Activated T-cell treated with anti-CD3 and anti-CD28 coated beads, Interleukin-2, amount 50 U/mL, for 48 hours (primary cell): ENCODE measurements at places on chromosomes 7 and 10.

GRCh38 chr10:37906382-37906781 lies 49.0 kb upstream of the ZNF248 start:
- DNase-seq, result no peak

DNA sequence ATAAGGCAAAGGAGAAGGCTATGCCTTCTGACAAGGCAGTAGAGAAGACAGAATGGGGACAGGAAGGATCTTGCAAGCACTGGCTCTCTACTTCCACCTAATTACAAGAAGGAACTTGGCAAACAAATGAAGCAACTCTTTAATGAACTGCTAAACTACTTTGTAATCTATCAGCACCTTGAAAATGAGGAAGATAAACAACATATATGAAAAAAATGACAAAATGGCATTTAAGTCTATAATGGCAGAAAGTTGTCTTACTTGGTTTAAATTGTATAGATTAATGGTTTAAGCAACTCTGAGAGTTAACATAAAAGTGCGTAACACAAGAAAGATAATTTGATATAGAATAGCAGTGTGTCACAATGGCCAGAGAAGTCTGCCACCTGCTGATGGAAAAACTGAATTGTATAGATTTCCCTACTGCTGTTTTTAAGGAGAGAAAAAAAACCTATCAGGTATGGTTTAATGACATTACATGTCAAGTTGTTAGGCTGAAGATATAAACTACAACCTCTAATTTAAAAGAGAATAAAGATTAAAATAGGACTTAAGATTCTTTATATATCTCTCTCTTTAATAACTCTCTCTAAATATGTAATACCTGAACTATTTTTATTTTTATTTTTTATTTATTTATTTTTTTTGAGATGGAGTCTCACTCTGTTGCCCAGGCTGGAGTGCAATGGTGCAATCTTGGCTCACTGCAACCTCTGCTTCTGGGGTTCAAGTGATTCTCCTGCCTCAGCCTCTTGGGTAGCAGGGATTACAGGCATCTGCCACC lies 11.8 kb downstream of the NT5C3A start:
- no peak for DNase-seq

GRCh38 chr7:152365982-152366603 lies 69.7 kb downstream of the KMT2C start:
- DNase-seq, result no peak

DNA sequence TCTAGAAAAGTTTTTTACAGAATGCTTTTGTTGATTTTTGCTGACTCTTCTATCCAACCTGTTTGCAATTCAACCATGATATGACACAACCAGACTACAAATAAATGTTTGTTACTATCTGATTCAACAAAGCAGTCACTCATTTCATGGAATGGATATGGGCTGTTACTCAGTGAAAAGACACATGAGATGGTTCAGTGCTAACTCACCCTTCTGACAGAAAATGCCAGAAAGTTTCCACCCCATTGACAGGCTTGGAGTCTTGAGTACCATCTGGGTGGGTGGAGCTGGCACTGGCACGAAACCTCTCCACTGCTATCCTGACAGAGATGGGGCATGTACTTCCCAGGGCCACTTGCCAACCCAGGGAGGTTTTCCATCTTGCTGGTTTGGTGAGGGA lies 39.5 kb downstream of the RBM28 start:
- no peak for DNase-seq

DNA sequence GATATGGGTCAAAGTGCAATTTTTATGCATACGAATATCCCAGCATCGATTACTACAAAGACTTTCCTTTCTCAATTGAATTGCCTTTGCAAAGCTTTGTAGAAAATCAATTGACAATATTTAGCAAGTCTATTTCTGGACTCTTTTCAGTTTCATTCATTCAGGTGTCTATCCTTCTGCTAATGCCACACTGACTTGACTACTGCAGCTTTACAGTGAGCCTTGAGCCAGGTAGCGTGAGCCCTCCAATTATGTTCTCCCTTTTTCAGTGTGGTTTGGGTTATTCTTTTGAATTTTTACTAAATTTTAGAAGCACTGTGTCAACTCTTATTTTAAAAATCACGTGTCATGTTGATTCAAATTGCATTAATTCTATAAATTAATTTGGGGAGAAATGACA lies 19.5 kb upstream of the AKR1E2 start:
- DNase-seq, result no peak

DNA sequence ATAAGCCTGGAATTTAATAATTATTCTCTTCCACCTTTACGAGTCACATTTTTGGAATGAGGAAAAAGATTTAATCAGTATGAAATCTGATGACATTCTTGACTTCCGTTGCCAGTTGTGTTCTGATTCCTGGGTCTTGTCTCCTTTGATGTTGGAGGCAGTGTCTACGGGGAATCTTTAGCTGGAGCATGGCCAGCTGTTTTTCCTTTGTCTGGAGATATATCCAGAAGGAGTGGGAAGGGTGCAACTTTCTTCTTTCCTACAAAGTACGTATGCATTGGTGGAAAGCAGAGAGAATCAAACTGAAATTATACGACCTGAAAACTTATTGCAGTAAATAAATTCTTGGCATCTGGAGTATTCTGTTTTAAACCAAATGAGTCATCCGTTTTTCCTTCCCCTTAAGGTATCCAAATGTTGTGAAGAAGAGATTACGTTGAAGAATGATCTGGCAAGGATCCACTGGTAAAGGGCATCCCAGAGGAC lies 6.9 kb upstream of the GNG11 start:
- no peak for DNase-seq

DNA sequence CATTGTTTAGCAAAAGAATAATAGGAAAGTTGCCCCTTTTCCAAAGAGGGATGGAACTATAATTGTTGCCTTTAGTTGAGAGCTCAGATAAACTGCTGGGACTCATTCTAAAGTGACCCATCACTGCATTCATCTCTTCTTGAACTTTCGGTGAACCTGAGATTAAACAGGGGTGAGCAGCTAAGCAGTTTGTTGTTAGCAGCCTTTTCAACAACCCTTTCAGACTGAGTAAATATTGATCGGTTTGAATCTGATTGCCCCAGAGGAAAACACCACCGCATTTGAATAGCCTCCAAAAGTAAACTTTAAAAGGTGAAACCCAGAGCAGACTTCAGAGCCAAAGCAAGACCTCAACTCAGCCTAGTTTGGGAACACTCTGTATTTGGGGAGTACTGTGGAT lies 4.7 kb downstream of the HOXA1 start:
- DNase-seq, result no peak

DNA sequence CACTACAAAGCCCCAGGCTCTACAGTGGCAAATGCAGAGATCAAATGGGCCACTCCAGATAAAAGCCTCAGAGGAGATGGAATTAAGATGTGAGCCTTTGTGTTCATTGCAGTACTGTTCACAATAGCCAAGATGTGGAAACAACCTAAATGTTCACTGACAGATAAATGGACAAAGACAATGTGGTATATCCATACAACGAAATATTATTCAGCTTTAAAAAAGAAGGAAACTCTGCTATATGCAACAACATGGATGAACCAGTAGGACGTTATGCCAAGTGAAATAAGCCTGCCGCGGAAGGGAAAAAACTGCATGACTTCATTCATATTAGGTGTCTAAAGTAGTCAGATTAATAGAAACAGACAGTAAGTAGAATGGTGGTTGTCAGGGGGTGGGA lies 170.5 kb upstream of the TBX20 start:
- DNase-seq, result no peak

GRCh38 chr7:100100420-100101015 lies 679 bp downstream of the MCM7 start:
- DNase-seq, result peak; percentile 90

DNA sequence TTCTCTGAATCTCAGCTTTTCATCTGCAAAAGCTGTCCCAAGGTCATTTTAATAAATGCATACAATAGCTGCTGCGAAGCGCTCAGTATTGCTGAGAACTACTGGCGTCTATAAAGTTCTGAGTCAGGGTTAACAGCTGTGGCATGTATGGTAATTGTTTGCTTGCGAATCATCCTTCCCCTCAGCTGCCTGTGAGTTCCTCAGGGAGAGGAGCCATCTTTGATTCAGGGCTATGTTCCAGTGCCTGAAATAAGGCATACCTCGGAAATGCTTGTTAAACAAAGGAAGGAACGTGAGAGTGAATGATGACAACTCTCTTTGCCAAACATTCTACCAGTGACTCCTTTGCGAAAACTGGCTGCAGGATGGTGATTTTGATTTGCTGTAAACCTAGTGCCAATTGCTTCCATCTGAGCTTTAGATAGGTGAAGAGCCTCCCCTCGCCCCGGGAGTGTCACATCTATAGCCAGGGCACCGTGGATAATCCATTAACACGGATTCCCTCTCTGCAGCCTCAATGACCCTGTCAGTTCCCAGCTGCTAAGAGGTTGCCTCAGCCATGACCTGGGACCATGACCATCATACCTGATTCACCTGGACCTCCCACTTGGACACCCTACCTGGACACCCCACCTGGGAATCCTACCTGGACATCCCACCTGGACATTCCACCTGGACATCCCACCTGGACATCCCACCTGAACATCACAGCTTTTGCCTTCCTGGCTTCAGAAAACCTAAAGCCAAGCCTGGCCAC lies 39.6 kb downstream of the GPRIN2 start:
- DNase-seq, result no peak

DNA sequence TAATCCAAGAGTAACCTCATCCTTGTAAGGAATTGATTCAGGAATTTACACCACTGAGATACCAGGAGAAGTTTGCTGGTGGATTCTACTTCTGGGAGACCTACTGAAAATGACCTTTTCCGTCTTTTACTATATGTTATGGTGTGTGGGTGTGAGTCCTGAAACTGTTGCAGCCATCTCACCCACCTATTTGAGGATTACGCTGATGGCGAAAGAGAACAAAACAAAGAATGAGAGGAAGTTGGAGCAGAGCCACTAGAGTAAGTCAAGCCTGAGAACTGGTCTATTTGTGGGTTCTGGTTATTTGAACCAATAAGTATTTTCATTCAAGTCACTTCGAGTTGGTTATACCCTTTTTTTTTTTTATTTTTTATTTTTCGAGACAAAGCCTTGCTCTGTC lies 12.7 kb upstream of the ABCC2 start:
- no peak for DNase-seq

GRCh38 chr7:159013181-159013690 lies 131.4 kb downstream of the VIPR2 start:
- no peak for DNase-seq

- no peak for DNase-seq
These were observed 209.1 kb downstream of the BICC1 start for GRCh38 chr10:58721601-58722281.

- DNase-seq, result no peak
These were observed 126.7 kb downstream of the INHBA start for GRCh38 chr7:41576166-41576565.

DNA sequence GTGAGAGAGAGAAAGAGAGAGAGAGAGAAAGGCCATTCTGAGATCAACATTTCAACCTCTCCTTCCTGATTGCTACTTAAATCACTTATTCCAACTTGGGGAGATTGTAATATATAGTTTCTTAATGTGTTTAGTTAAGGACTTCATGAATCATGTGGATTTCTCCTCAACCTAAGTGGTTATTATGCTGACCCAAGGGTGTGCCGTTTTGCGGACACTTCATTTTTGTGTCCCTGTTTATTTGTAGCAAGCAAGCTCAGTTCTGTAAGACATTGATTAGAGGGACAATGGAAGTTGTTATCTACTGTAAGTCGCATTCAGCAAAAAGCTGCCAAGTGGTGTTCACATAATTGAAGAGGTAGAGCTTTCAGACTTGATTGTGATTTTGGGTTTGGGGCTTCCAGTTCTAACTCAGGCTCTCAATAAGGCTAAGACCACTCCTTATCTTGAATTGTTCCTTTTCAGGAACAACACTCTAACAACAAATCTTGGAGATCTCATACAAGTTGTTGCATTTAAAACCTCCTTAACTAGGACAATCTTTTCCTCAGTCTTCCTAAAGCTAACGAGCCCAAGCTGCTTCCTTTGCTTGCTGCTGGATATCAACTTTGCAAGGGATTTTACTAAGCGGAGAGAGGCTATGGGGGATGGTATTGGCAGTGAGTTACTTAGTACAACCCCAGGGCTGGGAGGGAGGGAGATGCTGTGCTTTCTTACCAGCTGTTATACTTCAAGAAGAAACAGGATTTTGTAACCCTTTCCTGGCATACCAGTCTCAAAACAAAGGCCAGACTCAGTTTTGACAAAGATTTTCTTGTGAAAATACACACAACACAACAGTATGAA lies 19.8 kb upstream of the COL1A2 start:
- no peak for DNase-seq

DNA sequence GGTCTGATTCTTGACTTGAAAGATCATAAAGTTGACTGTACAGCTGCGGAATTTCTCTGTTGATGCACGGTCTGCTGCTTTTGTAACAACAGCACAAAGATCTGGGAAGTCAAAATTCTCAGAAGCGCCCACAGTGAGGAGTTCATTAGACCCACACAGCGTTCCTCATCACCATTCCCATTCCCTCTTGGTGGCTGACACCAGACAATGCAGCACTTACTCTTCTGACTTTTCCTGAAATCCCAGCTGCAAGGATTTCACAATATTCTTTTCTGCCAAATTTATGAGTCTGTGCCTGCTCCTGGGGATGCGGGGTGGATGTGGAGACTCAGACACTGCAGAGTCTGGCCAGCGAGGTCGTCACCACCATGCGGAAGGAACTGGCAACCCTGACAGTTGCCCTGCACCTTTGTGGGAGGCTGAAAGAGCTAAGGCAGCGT lies 233.9 kb downstream of the FANK1 start:
- DNase-seq, result no peak

DNA sequence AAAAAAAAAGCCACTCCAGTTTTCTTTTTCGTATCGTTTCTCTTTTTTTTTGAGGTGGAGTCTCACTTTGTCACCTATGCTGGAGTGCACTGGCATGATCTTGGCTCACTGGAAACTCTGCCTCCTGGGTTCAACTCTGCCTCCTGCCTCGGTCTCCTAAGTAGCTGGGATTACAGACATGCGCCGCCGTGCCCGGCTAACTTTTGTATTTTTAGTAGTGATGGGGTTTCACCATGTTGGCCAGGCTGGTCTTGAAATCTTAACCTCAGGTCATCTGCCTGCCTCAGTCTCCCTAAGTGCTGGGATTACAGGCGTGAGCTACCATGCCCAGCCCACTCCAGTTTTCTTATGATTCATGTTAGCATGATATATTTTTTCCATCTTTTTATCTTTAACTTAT lies 92.7 kb downstream of the ANKRD61 start:
- DNase-seq, result no peak

- no peak for DNase-seq
These were observed 46.3 kb downstream of the INSYN2A start for GRCh38 chr10:127150136-127150535.

DNA sequence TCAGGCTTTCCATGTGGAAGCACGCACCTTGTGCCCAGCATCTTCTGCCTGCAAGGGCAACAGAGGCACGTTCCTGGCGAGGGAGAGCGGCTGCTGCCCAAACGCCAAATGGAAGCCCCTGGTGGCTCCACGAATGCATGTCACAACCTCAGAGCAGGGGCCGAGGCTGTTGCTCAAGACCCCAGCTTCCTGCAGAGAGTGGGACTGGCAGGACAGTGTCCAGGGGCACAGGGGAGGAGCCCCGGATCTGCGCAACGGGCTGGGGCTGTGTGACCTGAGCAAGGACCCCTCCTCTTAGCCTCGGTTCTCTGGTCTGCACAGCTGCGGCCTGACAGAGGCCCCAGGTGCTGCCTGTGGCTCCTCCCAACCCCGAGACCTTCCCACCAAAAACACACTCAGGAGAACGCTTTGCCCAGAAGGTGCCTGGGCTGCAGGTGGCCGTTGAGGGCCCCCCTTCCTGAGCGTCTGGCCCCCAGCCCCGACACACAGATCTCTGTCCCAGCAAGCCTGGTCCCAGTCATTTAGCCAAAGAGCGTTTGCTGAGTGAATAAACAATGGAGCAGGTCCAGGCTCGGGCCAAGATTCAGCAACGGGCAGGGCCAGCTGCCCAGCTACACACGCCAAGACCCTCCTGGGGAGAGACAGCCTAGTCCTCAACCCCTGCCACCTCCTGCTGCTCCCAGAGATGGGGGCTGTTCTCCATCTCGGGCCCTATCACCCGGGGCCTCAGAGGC lies 1.2 kb downstream of the MICALL2 start:
- no peak for DNase-seq
